ENCODE measurements at places on chromosomes 5 and 9.

DNA sequence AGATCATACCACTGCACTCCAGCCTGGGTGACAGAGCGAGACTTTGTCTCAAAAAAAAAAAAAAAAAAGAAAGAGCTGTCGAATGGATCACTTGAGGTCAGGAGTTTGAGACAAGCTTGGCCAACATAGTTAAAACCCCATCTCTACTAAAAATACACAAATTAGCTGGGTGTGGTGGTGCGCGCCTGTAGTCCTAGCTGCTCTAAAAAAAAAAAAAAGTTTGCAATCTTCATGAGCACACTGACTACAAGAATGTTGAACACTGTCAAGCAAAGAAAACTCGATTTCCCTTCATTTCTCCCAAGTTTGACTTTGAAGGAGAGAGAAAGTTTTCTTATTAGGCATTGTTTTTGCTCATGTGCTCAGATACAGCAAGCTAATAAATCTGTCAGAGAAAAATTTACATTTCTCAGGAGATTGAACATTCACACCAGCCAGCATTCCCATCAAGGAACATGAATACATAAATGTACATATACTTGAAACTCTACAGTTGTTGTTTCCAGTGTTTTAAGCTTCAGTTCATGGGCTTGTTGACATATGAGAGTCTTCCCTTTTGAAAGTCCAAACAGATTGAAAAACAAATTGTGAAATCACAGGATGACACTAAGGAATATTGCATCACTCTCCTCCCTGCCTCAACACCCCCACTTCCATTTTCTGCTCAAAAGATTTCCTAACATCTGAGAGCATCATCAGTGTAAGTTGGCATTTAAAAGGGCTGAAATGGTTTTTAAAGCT lies 81.8 kb downstream of the ARRDC3 start:
- DNase-seq: no peak

DNA sequence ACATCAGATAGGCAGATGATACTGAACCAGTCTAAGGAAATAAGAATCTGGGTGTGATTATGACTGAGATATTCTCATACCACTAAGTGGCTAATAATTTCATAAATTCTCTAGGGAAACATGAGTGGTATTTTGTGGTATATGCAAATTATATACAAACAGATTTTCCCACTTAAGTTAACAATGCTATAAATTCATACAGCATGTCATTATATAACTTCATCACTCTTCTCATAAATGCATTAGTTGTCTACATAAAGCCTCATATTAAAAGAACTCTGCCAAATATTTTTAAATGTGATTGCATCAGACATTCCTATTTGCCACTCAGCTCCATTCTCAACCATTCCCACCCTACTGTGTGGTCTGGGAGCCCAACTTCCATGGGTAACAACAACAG lies 226.5 kb downstream of the TLE1 start:
- DNase-seq: no peak

- DNase-seq: peak; percentile 60
Measured at GRCh38 chr5:34749431-34749873, 89.5 kb upstream of the TTC23L start.

GRCh38 chr5:67045816-67046740 lies 150.5 kb downstream of the CD180 start:
- DNase-seq: no peak

GRCh38 chr9:16205455-16205854 lies 652.6 kb downstream of the CCDC171 start:
- DNase-seq: no peak

GRCh38 chr9:131407717-131408195 lies 13.9 kb downstream of the PRRC2B start:
- no peak for DNase-seq

DNA sequence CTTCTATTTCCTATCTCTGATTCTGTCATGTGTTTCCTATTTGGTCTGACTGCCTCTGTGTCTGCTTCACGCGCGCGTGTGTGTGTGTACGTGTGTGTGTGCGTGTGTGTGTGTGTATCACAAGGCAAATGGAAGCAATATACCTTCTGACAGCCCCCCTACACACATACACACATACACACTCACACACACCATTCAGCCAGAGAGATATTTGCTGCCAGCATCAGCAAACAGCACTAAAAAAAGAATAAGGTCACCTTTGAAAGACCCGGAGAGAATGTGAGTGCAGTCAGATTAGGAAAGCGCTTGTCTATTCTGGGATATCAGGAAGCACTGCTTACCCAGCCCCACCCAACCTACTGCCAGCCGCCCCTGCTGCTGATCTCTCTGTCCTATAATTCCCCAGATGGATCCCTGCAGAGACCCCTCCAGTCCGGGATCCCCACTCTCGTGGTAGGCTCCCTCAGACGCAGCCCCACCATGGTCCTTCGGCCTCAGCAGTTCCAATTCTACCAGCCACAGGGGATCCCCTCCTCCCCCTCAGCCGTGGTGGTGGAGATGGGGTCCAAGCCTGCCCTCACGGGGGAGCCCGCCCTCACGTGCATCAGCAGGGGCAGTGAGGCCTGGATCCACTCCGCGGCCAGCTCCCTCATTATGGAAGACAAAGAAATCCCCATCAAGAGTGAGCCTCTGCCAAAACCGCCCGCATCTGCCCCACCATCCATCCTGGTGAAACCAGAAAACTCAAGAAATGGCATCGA lies 45.7 kb downstream of the PLAC8L1 start:
- DNase-seq: no peak

- peak; percentile 31 for DNase-seq
Measured at GRCh38 chr5:18114151-18114757, 480.0 kb downstream of the TAF11L14 start.

DNA sequence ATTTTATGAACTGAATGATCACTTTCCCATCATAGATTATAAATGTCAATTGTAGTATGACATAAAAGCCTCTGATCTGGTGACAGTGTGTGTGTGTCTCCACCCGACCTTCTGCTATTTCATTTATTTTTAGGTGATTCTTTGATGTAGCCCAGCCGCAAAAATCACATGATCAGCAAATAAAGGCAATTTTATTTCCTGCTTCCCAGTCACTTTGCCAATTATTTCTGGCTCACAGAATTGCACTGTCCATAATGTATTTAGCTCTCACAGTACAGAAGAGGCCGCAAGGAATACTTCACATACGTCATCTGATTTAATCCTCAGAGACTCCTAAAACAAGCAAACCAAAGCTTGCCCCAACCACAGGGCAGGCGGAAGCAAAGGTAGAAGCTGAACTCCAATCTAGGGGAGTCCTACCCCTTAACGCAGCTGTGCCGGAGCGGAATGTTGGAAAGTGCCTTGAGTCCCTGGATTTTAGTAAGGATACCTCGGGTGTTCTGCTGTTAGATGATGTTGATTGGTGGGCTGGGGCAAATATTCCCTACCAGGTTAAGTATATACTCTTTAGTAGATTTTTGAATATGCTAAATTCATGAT lies 384.0 kb upstream of the IRX4 start:
- DNase-seq: no peak

DNA sequence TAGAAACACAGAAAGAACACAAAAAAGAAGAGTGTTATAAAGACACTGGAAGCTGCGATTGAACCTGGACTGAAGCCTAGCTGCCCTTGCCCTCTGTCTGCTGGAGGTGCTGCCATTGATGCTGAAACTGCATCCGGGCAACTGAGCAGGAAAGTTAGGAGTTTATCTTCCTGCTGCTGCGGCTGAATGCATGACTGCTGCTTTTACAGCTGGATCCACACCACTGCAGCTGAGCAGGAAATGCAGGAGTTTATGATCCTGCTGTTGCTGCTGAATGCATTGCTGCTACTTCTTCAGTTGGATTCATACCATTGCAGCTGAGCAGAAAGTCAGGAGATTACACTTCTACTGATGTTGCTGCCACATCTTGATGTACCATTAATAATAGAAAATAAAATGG lies 21.8 kb upstream of the JAKMIP2 start:
- DNase-seq: no peak

GRCh38 chr9:32265037-32265436 lies 119.4 kb upstream of the ACO1 start:
- DNase-seq: no peak

- no peak for DNase-seq
Measured at GRCh38 chr9:115373000-115373709, 255.2 kb upstream of the TNC start.

DNA sequence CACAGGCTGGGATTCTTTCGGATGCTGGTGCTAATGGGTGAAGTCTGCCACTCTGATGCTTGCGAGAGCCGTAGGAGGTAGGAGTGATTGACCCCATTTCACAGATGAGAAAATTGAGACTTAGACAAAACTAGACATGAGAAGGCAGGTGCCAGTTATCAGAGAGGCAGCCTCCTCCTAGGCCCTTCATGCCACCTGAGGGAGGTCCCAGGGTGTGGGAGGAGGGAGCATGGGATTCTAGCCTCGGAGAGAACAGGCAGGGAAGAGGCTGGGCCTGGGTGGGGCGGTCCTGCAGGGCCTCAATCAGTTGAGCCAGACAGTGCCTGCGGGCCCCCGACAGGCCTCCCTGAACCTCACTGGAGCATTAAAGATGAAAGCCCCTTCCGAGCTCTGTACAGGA lies 112.4 kb downstream of the COL23A1 start:
- no peak for DNase-seq

DNA sequence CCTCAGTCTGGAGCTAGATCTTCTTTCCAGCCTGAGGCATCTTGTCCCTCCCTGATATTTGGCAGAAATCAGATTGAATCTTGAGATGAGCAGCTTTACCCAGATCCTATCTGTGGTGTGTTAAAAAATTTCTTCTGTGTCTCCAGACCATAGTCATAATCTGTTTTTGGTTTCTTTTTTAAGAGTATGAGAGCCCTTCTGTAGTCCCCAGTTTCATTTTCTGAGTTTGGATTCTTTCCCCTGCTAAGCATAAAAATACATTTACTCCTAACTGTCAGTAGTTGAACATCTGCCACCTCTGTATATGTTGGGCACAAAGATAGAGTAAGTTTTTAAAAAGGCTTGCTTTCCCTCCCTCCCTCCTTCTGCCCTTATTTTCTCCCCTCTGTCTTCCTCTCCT lies 137.7 kb downstream of the CNTLN start:
- no peak for DNase-seq

- no peak for DNase-seq
Measured at GRCh38 chr5:136053336-136054141, 24.8 kb downstream of the TGFBI start.

DNA sequence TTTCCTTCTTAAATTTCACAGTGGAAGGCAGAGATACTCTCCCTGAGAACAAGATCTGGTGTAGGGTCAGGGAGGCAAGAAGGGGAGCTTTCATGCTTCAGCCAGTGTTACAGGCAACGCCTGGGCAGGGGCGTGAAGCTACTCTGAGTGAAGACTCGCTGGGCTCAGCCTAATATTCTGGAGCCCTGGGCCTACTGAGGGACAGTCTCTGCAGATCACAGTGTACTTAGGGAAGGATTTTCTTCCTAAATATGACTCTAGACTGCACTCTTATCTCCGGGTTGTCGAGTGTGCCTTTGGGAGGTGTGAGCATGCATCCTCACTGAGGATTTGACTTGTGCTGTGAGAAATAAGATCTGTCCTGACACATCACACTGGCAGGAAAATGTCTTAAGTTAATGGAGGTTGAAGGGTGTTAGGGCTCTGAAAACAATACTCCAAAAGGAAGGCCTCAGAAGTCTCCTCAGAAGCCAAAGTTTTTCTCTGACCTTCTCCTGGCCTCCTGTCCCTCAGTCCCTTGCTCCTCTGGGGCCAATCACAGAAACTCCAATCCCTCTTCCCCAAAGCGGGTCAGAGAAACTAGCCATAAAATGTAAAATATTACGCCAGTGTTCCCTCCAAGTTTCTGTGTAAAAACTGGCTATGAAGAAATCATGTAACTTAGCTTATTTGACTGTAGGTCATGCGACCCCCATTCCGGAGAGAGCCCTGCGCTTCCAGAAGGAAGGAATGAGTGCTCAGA lies 156.8 kb upstream of the TBC1D2 start:
- DNase-seq: no peak

DNA sequence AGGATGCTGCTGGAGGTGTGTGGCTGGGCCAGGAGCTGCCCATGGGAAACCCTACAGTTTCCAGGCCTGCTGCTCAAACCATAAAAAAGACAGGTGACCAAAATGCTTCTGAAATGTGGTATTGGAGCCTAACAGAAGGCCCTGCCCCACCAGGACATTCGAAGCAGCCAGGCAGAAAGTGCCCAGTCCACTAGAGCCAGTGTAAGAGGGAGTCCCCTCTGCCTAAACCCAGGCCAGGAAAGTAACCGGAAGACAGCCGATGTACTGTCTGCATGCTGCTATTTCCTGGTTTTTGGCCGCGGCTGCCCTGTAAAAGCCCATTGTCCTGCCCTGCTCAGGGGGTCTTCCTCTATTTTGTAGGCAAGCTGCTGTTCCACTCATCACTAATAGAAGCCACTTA lies 150.7 kb upstream of the IRX2 start:
- no peak for DNase-seq

DNA sequence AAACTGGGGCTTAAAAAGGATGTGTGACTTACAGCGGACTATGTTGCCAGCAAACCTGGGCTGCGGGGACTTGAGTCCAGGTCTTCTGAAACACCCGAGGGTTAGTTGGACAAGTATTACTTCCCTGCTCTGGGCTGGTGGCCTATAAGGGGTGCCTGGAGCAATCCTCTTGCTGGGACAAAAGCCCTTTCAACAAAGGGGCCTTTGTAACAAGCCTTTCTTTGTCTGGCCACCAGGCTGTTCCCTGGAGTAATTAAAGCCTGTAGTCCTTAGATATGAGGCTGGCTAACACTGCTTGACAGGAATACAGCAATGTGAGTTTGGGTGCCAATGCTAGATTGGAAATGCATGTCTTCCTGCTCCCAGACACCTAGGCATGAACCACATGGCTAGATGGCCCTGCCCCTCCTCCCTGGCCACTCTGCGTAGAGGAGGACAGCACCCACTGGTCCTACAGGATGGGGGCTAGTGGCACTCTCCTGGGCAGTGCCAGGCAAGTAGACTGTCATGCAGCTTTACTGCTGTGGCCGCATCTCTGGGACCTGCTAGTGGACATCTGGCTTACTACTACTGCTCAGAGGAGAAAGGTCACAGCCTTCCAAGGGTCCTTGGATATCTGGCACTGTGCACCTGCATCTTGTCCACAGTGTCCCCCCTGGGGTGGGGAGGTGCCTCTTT lies 343.1 kb downstream of the ZSWIM6 start:
- no peak for DNase-seq

DNA sequence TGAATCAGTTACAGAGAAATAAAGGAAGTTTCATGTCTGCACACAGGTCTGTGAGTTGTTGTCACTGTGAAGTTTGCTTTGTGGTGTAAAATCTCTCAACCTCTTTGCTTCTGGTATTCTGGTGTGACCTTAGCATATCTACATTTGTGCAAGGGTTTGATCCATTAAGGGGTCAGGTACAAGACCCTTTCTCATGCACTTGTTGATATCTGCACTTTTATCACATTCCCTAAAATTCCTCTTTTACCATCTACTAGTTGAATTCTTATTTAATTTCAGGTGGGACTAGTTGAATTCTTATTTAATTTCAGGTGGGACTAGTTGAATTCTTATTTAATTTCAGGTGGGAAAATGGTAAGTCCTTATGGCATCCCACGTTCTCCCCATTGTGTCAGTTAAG lies 306.7 kb upstream of the ZNF608 start:
- DNase-seq: no peak

Data from spinal cord (tissue), 10 donors.